Thoracic aorta (tissue), 2 donors: ENCODE measurements at places on chromosomes 11 and 22. TPM values are rescaled to one million over a fixed set of nuclear protein-coding genes. Genes with fewer than 3 reads are reported as not detected.

GRCh38 chr22:46070803-46071450 is 79.4 kb upstream of the PPARA start:
- no peak for DNase-seq

GRCh38 chr22:50417411-50418210 is 57.2 kb downstream of the SBF1 start:
- no peak for DNase-seq

GRCh38 chr11:128506356-128506755 is 81.0 kb downstream of the ETS1 start:
- DNase-seq: no peak

DNA sequence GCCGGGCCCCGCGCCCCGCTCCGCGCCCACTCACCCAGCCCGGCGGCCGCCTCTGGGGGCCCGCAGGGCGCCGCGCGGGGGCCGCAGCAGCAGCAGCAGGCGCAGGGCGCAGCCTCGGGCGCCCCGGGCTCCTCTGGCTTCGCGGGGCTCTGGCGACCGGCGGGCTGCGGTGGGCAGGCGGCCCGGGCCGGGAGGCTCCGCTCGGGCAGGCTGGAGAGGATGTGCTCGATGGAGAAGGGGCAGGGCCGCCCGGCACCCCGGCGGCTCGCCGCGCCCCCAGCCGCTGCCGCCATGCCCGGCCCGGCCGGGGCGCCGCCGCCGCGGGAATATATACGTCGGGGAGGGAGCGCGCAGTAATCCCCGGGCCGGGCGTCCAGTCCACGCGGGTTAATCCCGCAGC is at the start of gene GSC2:
Gene GSC2 (minus strand): TSS at position 302 of the 400 bp plus-strand sequence. CDS start 9 bp downstream, at position 293.
- DNase-seq: no peak

DNA sequence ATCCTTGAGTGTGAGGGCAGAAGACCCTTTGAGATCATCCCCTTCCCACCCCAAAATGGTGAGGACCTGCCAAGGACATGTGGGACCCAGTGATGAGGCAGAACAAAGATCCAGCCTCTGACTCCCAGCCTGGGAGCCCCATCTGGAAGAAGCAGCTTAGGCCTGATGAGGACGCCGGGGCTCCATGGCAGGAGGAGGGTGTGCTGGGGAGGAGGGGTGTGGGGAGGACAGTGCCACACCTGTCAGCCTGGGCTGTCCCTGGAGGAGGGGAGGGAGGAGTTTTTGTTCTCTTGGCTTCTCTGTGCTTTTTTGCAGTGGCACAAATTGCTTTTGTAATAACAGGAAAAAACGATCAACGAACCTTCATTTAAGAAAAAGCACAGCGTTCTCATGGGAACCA is 44.4 kb upstream of the DAGLA start:
- DNase-seq: no peak

DNA sequence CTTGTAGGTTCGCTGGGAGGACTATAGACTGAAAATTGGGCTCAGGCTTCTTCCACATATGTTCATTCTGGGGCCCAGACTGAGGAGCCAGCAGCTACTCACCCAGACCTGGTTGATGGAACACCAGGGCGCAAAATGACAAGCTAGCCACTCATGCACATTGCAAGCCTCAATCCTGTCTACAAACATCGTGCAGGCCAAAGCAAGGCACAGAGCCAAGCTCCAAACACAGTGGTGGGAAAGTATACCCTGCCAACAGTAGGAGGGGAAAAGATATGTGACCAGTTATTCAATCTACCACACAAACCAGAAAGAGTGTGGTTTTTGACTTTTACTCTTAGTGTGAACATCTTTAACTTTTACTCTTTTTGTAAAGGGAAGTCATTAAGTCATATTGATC is 660.5 kb downstream of the NTM start:
- DNase-seq: no peak

GRCh38 chr11:31529189-31529588 is 19.6 kb downstream of the ELP4 start:
- no peak for DNase-seq

DNA sequence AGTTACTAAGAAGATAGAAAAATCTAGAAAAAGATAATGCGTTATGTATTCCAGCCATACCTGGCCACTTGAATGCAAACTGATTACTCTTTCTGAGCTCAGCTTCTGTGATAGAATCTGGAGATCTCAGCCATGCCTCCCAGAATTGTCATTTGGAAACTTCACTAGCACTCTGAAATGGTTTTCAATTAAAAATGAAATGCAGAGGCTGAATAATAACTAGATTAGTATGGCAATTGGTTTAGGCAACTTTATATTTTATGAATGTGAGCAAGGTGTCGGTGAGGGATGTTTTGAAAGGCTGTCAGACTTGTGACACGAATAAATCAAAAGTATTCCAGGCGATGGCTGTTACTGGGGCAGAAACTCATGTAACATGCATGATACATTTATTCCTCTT is 128.8 kb upstream of the SORL1-AS1 start:
- DNase-seq: no peak

- DNase-seq: no peak
These were observed 350.8 kb downstream of the TBC1D22A start for GRCh38 chr22:47112994-47113852.

The OR4S1 gene
- not detected for total RNA-seq

The SLC22A12 gene
- not detected for total RNA-seq

The OR8G1 gene
- total RNA-seq: not detected

The ELMOD1 gene
- not detected for total RNA-seq

The GGT5 gene
- 81.3 TPM for total RNA-seq

The ANO9 gene
- total RNA-seq: 0.68 TPM
